Right ventricle myocardium inferior (tissue), 1 donor: ENCODE measurements at places on chromosomes 2 and 18.

DNA sequence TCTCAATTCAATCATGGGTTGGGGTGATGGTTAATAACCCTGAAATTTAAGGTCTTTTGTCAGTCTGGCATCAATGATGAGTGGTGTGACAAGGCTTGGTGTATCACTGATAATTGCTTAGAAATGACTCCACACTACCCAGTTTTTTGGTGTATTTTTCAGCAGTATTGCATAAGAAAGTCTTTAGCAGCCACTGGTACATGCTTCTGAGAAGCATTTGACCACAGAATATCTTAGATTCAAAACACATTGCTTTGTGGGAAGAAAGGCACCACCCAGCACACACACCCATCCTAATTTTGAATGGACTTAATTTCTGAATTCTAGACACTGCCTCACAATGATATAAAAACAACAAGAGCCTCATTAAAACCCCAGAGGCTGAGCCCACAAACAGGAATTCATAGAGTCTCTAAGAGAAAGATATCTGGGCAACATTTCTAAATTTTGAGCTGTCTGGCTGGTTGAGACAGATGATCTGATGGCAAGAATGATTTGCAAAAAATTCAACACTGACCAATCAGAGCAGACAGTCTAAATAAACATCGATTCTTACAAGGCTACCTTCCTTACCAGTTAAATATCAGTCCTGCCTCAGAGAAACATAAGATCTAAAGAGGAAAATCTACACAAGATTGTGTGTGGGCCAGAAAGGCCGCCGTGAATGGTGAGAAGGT is 114.7 kb upstream of the CYP1B1 start:
- DNase-seq, result no peak

- DNase-seq, result no peak
Measured at GRCh38 chr2:171584001-171584400, 61.7 kb downstream of the CYBRD1 start.

GRCh38 chr2:8872821-8873432 is 35.5 kb upstream of the KIDINS220 start:
- DNase-seq, result no peak

- no peak for DNase-seq
Measured at GRCh38 chr2:15944325-15945017, 4.1 kb downstream of the MYCN start.

- DNase-seq, result no peak
Measured at GRCh38 chr2:156191527-156191926, 141.0 kb downstream of the NR4A2 start.

GRCh38 chr2:100952512-100952911 is 49.6 kb upstream of the RPL31 start:
- no peak for DNase-seq

DNA sequence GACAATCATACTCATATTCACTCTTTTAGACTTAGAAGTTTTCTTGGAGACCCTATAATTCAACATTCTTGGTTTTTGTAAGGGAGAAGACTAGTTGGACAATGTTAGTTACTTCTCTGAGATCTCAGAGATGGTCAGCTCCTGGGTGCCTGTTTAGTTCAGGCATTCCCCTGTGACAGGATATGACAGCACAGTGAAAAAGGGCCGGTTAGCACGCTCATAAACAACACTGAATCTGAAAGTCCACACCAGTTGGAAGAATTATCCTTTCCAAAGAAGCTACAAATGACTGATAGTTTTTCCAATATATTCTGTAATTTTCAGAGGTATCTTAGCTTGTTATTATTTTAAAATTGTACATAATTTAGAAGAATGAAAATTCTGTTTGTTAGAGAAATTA is 75.7 kb downstream of the ADAM23 start:
- DNase-seq, result no peak

DNA sequence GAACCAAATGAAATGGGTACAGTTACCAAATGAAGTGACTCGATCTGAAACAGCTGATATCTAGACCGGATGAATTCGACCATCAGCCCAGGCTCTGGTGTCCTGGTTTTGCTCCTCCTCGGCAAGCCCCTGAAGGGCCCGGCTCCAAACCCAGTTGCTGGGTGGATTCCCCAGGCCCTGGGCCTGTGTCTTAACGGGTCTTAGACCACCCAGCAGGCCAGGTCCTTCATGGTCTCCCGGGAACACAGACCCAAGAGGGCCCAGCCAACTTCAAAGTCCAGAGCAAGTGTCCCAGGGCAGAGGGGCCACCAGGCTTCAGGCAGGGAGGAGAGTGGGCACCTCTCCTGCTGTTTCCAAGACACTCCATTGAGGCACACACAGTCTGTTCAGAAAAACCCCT is 26.7 kb upstream of the NMUR1 start:
- no peak for DNase-seq

DNA sequence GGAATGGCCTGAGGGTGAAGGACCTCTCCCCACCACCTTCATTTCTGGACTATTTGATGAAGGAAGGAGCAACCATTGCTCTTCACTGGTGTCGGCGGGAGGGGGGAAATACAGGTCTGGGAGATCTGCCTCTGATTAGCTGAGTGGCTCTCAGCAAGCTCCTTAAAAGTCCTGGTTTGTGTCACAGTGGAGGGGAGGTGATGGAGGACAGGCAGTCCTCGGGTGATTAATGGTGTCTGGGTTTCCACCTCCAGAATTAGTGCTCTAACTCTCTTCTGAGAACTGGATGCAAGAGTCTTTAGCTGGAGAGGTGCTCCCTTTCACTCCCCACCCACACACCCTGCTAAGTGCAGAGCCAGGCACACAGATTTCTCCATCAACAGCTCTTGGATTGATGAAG is 83.2 kb downstream of the TTC32 start:
- no peak for DNase-seq

DNA sequence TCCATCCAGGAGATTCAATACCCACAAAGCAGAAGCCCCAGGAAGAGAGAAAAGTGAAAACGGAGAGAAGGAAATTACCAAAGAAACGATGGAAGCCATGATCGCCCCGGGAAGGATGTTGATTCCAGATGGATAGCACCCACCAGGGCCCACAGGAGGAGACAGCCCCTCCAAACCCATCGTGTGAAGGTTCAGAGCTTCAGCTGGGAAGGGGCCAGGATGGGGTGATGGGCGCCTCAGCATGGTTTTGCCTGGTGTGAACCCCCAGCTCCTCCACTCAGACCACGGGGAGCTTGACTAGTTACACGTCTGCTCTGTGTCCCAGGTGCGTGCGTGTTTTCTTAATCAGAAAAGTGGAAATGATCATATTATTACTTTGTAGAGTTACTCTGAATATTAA is 264.5 kb downstream of the EIPR1 start:
- DNase-seq, result no peak

- no peak for DNase-seq
Measured at GRCh38 chr2:152407204-152407721, 72.3 kb downstream of the FMNL2 start.

DNA sequence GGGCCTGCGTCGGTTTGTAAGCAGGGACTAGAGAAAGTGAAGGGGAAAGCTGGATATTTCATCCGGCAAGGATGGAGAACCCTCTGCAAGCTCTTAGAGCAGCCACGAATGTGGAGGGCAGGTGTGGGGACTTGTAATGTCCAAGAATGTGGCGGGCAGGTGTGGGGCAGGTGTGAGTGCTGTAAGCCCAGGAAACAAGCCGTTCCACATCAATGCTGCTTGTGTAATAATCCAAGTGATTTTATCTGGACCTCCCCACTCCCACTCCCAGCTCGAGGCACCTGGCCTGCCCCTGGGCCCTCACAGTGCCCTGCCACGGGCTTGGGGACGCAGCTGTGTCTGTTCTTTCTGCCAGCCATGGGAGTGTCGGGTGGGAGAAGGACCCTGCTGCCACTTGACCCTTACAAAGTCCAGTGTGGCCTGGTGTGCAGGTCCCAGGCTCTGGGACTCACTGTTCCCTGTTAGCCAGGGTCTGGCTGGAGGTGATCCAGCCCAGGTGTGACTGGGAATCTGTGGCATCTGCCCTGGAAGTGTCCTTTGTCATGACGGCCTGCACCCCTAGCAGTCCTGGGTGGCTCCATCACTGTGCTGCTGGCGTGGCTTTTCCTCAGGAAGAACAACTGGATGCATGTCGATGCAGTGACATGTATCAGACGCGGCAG is 42.8 kb downstream of the SOX11 start:
- DNase-seq, result no peak

DNA sequence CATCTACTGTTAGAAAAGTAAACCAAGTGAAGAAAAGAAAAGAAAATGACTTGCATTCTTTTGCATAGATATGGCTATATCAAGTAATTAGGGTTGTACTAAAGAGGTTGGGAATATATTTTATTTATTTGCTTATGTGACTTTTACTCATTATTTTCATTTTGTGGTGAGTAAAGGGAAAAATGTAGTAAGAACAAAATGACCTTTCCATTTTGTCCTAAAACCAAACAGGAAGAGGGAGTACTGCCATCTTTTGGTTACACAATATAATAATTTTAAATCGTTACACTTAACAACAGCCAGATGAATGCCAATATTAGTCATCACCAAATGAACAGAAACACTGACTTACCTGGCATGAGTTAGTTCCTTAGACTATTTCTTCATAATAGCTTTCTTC is 47.3 kb upstream of the NDUFV2 start:
- no peak for DNase-seq

GRCh38 chr18:7885865-7886264 is 318.7 kb downstream of the PTPRM start:
- no peak for DNase-seq
